Transverse colon (tissue), 4 donors: ENCODE measurements at places on chromosomes 4 and X.

GRCh38 chr4:54001668-54002365, 62.6 kb downstream of the CHIC2 start:
- DNase-seq: no peak

DNA sequence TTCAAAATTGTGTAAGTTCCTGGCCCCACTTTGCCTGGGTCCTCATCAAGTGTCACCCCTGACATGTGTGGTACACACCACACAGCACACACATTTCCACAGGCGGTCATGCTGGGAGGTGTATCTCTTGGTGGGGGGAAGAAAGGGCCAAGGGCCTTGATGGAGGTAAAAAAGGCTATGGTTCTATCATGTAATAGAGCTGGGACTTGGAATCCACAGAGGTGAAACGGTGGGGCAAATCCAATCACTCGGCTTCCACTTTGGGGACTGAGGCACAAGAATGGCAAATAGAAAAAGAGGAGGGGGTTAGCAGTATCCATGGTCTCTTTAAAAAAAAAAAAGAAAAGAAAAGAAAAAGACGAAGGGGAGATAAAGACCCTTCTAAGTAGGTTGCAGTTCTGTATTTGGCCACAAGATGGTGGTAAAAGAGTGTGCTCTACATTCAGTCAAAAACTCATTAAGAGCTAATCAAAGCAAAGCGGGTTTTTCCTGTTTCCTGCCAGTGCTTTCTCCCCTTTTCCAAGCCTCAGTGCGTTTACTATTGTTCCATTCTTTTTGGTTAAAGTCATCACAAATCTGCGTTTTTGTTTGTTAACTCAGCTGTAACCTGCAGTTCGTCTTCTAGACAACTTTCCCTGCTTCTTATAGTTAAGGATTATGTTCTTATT, 37.0 kb upstream of the ATP6AP2 start:
- no peak for DNase-seq

- DNase-seq: no peak
These were observed 185.4 kb downstream of the SOWAHB start for GRCh38 chr4:76712564-76712963.

- DNase-seq: no peak
These were observed 439 bp downstream of the SEC31A start for GRCh38 chr4:82890528-82890900.

DNA sequence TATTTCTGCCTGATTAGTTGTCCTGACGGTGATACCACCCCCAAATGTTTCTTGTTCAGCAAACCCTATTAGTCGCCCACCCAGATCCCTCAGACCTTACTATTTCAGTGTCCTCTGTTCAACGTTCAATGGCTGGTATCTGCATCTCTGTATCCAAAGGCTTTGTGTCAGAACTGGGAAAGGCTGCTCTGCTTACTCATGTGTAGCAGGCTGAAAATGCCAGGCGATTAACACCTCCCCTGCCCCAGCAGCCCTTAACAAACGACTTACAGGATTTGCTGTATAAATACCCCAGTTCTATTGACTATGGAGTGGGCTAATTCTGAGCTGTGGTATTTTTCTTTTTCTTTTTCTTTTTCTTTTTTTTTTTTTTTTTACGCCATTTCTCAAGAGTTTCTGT, 415.0 kb downstream of the ZNF674 start:
- no peak for DNase-seq

GRCh38 chr4:172688534-172688933, 480.1 kb upstream of the GALNT7 start:
- no peak for DNase-seq

DNA sequence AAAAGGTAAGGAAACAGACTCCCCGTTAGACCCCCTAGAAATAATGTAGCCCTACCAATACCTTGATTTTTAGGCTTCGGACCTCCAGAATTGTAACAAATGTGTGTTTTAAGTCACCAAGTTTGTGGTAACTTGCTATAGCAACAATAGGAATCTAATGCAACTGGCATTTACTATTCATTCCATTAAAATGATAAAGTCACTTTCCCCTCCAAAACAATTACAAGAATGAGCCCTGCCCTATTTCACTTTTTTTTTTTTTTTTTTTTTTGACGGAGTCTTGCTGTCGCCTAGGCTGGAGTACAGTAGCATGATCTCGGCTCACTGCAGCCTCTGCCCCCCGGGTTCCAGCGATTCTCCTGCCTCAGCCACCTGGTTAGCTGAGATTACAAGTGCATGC, 3.5 kb upstream of the DDX60L start:
- no peak for DNase-seq

GRCh38 chr4:124189545-124189944, 523.0 kb downstream of the ANKRD50 start:
- no peak for DNase-seq

DNA sequence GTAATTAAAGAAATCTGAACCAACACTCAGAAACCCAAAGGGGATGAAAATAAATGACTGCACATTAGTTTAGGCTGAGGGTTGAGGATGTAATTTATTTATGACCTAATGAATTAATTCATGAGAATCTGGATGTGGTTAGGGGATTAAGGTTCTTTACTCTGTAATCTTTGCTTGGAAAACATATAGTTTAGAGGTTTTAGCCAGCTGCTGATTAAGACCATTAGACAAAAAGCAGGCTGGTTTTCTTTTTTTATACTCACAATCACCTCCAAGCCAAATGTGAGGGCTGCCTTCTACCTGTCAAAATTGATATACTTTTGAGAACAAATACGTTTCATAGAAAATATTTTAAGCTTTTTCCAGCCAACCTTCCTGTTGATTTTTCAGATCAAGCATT, 2705.8 kb downstream of the PCDH7 start:
- no peak for DNase-seq
